Stimulated activated CD4-positive, alpha-beta T cell treated with anti-CD3 and anti-CD28 coated beads, TNF-alpha, amount 100 ng/mL, for 24 hours (primary cell): ENCODE measurements at places on chromosomes 2 and 18.

GRCh38 chr18:54641734-54642133 lies 50.7 kb downstream of the DYNAP start:
- DNase-seq, result no peak

DNA sequence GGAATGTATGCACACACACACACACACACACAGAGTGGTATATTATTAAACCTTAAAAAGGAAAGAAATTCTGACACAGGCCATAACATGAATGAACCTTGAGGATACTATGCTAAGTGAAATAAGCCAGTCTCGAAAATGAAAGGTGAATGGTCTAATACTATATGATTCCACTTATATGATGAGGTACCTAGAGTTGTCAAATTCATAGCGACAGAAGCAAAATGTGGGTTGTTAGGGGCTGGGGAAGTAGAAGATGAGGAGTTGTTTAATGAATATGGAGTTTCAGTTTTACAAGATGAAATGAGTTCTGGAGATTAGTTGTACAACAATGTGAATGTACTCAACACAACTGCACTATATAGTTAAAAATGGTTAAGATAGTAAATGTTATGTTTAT lies 118.1 kb downstream of the ABCA12 start:
- DNase-seq, result no peak

DNA sequence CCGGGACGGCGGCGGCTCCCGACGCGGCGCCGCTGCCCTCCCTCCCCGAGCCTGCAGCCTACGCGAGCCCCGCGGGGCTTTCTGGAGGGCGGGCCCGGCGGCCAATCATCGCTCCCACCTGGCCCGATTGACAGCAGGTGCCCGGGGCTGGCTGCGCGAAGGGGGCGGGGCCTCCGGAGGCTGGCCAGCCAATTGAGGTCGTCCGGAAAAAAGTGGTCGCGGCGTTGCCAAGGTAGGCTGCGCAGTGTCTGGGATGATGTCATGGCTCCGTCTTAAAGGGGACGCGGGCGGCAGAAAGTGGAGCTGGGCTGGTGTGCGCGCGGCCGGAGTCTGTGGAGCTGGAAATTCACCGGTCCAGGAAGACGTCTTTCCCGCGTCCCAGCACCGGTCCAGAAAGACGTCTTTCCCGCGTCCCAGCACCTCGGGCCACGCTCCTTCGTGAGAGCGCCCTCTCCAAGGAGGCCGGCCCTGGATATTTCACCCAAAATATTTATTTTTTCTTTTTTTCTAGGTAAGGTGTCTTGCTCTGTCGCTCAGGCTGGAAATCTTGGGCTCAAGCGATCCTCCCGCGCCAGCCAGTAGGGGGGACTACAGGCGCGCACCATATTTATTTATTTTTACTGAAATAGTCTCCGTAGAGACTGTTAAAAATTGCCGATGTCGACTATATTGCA lies at the start of gene ACTR1B:
Gene ACTR1B (minus strand): TSS at position 83 of the 674 bp plus-strand sequence. CDS start 154 bp downstream, outside the sequence.
- DNase-seq, result peak; percentile 93

GRCh38 chr2:152664725-152665124 lies 52.5 kb downstream of the PRPF40A start:
- no peak for DNase-seq

DNA sequence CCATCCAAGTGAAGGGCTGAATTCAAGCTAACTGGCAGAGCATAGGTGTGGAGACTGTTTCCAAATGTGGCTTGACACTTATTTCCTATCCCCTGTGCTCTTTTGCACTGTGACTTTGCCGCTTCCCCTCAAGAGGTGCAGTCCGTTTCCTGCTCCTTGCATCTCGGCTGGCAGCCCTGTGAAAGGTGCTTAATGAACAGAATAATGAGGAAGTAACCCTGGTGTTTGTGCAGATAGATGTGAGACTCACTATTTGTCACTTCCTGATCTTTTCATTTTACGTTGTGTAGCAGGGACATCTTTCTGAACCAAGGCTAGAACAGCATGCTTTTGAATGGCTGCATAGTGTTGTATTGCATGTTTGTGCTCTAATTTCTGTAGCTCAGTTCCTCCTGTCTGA lies 60.8 kb downstream of the CEP192 start:
- no peak for DNase-seq

DNA sequence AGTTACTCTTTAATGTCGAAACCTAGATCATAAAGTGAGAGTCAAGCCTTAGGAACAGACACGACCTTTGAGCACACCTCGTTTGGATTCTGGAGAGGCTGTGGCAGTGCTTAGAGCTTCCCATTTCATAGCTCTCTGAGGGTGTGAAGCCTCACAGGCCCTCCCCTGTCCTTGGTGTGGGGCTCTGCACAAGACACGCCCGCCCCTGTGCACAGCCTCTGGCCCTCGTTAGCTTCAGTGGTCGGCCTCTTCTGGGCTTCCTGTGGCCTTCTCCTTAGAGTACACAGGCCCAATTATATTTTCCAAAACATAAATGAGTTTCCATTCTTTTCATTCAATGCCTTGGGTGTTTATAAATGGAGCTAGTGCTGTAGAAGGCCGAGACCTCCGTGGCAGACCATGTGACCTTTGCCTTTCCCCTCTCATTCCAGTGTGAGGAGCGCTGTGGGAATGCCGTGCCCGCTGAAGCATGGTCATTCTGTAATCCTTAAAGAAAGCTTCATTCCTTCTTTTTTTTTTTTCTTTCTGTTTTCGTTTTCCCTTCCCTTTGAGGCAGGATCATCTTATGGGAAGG lies 208.6 kb downstream of the DCDC2C start:
- DNase-seq, result no peak

- DNase-seq, result no peak
Measured at GRCh38 chr2:198662905-198663304, 794.8 kb downstream of the SATB2 start.

DNA sequence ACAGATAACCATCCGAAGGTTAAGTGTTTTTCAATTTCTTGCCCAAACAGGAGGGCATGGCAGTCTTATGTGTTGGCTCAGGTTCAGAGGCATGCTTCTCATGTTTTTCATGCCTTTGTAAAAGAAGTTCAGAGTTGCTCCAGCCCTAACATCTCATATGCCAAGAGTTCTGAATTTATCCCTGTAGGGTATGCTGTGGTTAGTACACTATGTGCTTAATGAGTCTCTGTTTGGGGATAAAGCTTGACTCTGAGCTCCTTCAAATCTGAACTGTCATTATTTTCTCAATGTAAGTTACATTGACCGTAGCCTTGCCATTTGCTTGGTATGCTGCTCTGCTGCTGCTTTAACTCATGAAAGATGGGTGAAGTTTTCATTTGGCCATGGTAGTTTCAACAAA lies 67.9 kb upstream of the PNPT1 start:
- no peak for DNase-seq

DNA sequence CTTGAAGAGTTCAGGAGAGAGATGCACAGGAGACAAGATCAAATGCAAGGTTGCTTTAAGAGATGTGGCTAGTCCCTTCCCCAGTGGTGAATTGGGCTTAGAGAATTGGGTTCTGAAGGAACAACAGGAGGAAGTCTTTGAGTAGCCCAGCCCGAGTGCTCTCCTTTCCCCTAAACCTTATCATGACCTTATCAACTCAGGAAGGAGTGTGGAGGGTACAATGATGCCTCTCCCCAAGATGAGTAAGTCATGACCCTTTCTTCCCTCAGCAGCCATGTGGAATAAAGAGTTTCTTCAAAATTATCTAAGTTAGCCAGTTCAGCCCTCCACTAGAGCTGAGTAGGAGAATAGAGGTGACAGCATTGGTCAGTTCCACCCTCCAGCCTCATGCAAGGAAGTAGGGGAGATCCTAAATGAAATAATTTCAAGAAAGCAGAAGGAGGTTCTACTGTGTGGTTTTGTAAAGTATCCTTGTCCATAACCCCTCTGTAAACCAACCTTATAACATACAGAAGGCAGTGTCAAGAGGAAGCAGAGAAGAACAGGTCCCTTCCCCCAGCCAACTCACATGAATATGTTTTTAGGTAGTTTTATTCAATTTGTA lies 88.4 kb downstream of the ARHGAP15 start:
- DNase-seq, result no peak

- DNase-seq, result no peak
Measured at GRCh38 chr2:68732036-68732932, 2.3 kb upstream of the ARHGAP25 start.
